Stimulated activated CD4-positive, alpha-beta T cell treated with anti-CD3 and anti-CD28 coated beads, Interleukin-12 subunit alpha, Interleukin-12 subunit beta, amount 100 ng/mL, for 24 hours (primary cell): ENCODE measurements at places on chromosomes 3 and 15.

- no peak for DNase-seq
Observed at GRCh38 chr15:87941606-87942005, 314.9 kb downstream of the NTRK3 start.

GRCh38 chr3:46271209-46271745 is 29.0 kb downstream of the CCR3 start:
- no peak for DNase-seq

DNA sequence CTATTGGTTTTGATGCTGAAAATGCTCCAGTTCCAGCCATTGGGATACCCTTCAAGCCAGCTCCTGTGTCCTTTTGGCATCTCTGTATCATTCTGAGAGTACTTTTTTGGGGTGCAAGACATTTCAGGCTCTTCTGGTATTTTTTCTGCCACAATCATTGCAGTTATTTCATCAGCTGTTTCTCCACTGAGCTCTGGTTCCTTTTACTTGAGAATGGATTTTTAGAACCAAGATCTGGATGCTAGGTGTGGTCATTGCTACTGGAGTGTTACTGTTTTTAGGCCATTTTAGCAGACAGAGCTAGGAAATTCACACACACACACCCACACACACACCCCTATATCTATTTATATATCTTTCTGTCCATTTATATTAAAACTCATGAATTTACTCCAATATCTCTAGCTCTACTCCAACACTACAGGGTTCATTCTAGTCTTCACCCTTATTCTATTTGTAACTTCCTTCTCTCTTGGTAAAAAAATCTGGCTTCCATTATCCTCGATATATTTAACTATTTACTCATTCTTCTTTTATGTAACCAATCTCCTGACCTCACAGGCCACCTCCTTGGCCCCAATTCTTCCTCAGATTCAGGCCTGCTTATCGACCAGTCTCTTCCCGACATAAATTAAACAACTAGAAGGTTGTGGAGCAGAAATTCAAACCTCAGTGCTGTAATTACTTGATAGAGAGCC is 17.0 kb downstream of the SLC35G2 start:
- DNase-seq, result no peak

DNA sequence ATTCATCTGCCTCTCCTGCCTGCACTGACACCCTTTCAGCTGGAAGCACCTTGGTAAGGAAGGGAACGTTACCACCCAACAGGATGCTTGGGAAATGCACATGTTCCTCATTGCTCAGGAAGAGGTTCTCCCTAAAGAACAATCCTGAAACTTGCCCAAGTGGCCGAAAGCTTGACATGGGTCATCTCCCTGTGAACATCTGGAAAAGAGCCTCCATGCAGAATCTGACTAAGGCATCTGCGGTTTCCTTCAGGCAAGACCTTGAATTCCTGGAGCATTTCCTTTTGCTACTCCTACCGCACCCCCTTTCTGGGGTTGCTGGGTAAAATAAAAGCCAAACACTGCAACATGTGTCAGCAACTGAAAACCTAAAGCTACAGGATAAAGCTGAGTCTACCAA is 68.7 kb upstream of the SNRK start:
- DNase-seq, result no peak

DNA sequence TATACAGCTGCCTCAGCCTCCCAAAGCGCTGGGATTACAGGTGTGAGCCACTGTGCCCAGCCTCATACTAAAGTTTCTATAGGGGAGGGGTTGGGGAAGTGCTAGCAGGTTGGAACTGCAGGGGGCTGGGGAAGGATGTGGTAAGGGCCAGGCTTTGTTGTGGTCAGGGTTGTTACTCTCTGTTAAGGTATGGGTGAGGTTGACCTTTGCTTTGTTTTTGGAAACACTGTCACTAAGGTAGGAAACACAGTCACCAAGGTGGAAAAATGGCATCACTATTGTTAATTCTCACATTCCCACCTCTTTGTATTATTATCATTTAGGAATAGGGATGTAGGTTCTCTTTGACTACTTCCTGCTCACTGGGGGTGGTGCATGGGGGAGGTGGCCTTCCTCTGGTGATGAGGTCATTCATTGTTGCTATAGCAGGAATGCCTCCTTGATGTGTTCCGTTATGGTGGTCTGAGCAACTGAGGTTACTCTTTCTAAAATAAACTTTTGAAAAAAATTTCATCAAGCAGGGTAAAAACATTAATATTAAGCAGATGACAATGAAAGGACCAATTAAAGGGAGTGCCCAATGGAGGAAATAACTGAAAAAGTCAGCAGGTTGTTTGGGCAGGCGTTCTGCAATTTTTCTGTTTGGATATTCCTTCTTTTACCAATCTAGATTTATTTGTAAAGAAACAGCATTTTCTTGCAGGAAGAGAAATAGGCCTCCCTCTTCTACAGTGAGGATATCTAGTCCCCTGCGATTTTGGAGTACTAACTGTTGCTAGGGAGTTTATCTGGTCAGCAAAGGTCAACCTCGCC is 150.5 kb downstream of the WDR76 start:
- DNase-seq, result peak; percentile 70

- no peak for DNase-seq
Observed at GRCh38 chr3:189160519-189161309, 11.1 kb upstream of the TPRG1 start.

DNA sequence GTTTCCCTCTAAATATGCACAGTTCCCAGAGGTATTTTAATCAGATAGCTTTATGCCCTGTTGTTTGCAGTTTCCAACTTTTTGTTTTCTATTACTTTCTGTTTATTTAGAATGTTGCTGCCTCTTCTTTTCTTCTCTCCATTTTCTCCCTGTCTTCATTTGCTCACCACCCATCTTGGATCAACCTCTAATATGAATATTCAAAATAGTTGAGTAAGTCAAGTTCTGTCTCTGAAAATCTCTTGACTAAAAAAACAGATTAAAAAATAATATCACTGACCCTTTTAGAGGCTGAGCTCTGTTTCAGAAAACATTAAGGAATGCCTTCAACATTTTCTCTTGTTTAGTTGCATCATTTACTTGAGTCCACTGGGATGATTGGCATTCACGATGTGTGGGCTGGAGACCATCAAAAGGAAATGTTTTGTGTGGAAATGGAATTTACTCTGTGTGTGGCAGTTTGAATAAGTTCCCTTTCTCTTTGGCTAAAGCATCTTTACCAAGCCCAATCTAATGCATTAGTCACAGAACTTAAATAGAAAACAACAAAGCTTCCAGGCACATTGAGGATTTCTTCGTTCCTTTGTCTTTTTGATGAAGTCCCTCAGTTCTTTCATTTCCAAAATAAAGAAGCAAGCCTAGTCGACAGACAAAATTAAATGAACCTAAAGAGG is 633.9 kb upstream of the TGFBR2 start:
- DNase-seq, result no peak

GRCh38 chr3:88586121-88586640 is 436.4 kb downstream of the C3orf38 start:
- no peak for DNase-seq
